ENCODE measurements at places on chromosomes 12 and 14.
A peak's percentile ranks its signal among the peaks of the same experiment; 100 is the strongest.

DNA sequence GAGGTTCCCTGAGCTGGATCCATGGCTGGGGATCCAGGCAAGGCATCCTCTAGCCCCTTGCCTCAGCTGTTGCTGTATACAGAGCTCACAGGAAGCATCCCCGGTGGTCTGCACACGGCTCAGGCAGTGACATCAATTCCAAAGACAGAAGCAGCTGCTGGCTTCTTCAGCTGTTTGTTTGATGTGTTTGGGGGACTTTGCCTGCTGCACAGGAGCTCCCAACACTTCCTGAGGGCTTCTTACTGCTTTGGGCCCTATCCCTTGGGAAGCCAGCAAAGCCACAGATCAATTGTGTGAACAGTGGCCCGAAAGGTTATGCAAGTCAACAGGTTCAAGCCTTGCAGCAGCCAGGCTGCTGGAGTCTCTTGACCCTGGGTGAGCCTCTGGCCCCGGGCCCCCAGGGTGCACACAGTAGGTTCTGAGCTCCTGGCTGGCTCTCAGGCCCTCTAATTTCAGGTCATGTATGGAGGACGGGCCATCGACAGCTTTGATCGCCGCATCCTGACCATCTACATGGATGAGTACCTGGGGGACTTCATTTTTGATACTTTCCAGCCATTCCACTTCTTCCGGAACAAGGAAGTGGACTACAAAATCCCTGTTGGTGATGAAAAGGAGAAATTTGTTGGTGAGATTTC is 42.6 kb downstream of the CCDC92 start:
- DNase-seq: no peak

- DNase-seq: peak; percentile 2
Measured at GRCh38 chr12:1093166-1093751, 102.2 kb downstream of the ERC1 start.

- no peak for DNase-seq
Measured at GRCh38 chr12:70571029-70571428, 66.2 kb downstream of the PTPRB start.

DNA sequence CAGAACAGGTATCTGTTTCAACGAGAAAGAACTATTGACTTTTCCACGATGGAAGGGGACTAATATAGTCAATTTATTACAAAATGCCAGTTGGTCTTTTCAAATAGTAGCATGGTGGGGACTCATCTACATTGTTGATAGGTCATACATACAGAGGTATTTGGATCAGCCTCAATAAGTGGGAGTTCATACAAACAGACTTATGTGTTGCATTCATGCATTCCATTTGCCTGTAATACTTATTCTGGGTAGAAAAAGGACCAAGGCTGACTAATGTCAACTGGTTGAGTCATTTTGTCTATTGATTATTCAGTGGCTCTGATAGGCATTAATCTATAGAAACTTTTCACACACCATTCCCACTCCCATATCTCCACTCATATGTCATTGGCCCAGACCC is 41.5 kb upstream of the GLIPR1 start:
- no peak for DNase-seq

All from SHP77 treated with DMSO at 0.1 percent for 48 hours (cell line).